Activated T-cell treated with anti-CD3 and anti-CD28 coated beads, Interleukin-2, amount 50 U/mL, for 24 hours (primary cell): ENCODE measurements at places on chromosomes 1 and 21.

- H3K27me3 ChIP-seq = no peaks in the 10 kb centered on the region
- no peak for DNase-seq
- no peak overlapping the region for H3K27ac ChIP-seq
- H3K36me3 ChIP-seq = no peaks in the 10 kb centered on the region
Measured at GRCh38 chr1:73500154-73500553, 697.8 kb downstream of the LRRIQ3 start.

DNA sequence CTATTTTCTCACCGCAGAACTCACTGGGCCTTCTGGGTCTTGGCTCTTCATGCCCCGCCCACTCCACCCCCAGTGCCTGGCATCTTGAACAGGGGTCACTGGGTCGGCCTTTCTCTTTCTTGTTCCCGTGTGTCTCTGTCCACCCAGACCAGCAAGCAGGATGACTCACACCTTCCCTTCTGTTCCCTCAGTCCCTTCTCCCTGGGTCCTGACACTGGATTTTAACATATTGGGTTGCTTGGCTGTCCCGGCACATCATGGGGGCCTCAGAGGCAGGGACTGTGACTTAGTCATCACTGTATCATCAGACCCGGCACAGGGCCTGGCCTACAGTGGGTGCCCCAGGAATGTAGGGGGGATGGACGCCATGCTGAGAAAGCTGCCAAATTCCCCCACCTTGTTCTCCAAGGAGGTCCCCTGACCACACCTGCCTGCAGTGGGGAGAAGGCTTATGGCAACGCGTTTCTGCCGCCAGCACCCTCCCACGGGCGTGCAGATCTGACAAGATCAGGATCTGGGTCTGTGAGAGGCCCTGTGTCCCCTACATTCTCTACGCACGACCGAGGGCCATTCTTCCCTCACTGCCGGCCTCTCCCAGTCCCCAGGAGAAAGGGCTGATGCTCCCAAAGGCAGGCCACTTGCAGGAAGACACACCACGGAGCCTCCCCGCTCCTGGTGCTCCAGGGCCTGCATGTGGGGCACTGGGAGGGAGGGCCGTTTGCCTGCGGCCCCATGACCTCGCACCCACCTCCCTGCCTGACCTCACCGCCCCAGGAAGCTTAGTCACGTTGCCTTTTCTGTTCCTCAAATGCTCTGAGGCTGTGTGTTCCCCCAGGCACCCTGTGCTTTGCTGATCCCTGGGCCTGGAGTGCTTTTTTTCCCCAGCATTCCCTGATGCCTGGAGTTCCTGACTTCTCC is 157.2 kb upstream of the TMEM51 start:
- DNase-seq = no peak
- no peaks in the 10 kb centered on the region for H3K36me3 ChIP-seq
- H3K4me3 ChIP-seq = no peak overlapping the region
- H3K4me1 ChIP-seq = no peaks in the 10 kb centered on the region

DNA sequence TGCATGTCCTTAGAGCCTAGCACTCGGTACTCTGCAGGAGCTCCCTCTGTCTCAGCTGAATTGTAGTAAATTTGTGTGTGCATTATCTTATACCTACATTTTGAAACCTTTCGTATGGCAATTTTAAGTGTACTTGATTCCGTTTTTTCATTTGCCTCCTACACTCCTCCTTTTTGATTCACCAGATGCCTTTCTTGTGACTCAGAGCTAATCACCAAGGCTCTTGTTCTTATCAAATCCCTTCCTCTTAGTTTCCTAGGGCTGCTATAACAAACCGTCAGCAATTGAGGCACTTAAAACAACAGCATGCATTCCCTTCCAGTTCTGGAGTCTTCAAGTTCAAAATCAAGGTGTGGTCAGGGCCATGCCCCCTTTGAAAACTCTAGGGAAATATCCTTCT is 261.0 kb downstream of the ASTN1 start:
- H3K36me3 ChIP-seq = no peaks in the 10 kb centered on the region
- H3K4me1 ChIP-seq = no peaks in the 10 kb centered on the region
- H3K27ac ChIP-seq = no peak overlapping the region
- no peak overlapping the region for H3K4me3 ChIP-seq
- no peak for DNase-seq
- no peaks in the 10 kb centered on the region for H3K27me3 ChIP-seq

DNA sequence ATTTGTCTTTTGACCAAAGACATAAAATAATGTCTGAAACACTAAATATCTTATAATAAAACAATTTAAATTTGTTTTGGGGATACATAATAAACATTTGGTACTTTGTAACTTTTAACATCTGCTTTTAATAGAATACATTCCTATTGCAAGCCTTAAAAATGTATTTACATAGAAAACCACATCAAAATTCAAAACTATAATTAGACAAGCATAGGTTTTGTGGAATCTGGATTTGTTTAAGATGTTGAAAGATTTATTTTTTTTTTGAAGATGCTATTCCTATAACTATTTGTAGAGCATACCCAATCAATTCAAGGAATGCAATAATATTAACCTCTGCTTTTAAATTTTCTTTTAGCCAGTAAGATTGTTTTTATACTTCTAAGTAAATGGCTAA is 125.7 kb downstream of the FMN2 start:
- no peak overlapping the region for H3K4me3 ChIP-seq
- H3K36me3 ChIP-seq = no peaks in the 10 kb centered on the region
- H3K4me1 ChIP-seq = no peaks in the 10 kb centered on the region
- DNase-seq = no peak
